Head of caudate nucleus (tissue), 42 donors: ENCODE measurements at places on chromosomes 5 and 9.
A peak's percentile ranks its signal among the peaks of the same experiment; 100 is the strongest.

GRCh38 chr9:126531035-126531571, 82.6 kb upstream of the LMX1B start:
- no peak for DNase-seq

- DNase-seq = no peak
Measured at GRCh38 chr5:65364907-65365306, 116.8 kb downstream of the ADAMTS6 start.

DNA sequence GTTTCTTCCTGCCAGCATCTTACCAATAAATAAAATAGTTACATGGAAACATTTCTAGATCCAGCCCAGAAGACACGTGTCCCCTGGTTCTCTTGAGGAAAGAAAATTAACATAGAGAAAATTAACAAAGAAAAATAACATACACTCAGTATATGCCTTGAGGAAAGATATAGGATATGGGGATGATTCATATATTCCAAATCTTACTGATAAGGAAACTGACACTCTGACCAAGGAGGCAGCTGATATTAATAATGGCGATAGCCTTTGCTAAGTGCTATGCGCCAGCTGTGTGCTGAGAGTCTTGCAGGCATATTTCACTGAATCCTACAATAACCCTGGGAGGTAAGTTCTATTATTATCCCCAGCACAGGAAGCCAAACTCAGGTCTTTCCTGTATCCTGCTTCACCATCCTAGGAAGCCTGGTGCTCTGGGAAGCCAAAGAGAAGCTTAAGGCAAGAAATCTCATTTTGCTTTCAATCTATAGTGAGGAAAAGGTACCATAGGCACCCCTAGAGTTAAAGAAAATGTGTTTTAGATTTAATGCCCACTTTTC, 302.7 kb upstream of the NREP start:
- no peak for DNase-seq

- peak; percentile 34 for DNase-seq
Measured at GRCh38 chr9:137672907-137673791, 54.3 kb downstream of the EHMT1 start.

GRCh38 chr9:28714188-28714587, 1140.9 kb upstream of the C9orf72 start:
- DNase-seq = no peak

- no peak for DNase-seq
Measured at GRCh38 chr9:120413121-120414048, 166.6 kb downstream of the CDK5RAP2 start.

GRCh38 chr5:111830333-111830732, 73.3 kb upstream of the NREP start:
- DNase-seq = no peak

DNA sequence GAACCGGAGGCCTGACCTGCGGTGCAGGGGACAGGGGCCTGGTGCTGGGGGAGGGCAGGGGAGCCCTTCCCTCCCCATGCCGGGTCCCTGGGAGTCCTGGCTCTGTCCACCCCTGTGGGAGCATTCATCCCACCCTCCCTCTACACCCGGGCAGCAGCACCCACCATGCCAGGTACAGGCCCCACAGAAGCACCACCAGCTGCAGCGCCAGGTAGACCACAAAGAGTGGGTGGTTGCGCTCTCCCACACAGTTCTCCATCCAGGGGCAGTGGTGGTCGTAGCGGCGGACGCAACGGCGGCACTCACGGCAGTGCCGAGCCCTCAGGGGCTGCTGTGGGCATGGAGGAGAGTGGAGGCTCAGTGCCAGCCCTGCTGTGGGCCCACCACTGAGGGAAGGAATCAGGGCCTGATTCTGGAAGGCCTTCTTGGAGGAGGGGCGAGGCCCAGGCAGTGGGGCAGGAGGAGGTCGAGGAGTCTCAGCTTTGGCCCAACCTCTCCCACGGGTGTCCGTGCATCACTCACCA, 2.4 kb downstream of the ZDHHC12 start:
- DNase-seq = no peak

DNA sequence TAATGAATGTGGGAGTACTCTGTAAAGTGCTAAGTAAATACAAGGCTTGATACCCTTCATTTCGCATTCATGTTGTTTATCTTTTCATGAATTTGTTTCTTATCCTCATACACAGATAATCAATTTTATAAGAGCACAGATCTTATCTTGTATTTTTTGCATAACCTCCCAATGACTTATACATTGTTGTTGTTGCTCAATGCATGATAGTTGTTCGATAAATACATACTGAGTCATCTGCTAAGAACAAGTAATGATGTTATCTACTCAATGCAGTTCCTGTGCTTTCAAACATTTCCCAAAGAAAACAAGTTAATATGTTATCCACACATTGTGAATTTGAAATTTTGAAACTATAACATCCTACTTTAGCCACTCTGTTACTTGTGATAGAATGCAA, 60.7 kb downstream of the TAF11L14 start:
- no peak for DNase-seq

DNA sequence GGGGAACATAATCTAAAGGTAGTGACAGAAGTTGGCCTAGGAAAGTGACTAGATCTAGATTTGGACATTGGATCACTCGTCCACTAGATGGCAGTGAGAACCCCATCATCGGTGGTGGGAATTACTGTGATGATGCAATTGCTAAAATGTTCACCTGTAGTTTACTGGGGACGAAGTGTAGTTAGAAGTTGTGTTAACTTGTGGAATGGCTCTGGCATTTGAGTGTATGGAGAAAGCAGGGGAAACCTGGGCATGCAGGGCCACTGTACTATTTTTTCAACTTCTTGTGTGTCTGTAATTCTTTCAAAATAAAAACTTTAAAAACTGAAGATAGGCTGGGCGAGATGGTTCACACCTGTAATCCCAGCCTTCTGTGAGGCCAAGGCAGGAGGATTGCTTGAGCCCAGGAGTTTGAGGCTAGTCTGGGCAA, 75.5 kb downstream of the PHAX start:
- DNase-seq = peak; percentile 68

GRCh38 chr5:171657473-171657872, 128.1 kb upstream of the SMIM23 start:
- DNase-seq = no peak

DNA sequence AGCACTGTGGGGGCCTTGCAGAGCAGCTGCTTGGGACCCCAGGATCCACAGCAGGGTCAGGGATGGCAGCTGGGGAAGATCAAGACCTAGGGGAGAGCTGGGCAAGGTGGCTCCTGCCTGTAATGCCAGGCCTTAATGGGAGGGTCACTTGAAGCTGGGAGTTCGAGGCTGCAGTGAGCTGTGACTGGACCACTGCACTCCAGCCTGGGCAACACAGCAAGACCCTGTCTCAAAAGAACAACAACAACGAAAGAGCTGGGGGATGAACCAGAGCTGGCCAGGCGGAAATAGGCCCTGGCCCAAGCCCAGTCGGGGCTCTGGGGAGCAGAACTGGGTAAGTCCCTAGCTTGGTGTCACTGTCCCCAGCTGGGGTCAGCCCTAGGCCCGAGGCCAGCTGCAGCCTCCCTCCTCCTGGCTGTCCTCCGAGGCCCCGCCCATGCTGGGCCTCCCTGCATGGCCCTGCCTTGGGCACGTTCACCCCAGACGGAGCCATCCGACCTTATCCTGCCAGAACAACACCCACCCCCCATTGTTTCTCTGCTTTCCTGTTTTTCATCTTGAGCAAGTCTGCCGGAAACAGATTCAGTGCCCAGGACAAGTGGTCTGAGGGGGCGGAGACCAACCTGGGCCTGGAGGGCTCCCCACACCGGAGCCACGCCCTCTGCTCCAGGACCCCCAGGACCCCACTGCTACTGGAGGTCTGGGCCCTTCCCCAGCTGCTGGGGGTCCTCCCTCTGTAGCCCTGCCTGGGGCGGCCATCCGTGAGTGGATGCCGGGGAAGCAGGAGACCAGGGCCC, 1.9 kb downstream of the DIPK1B start:
- DNase-seq = no peak

DNA sequence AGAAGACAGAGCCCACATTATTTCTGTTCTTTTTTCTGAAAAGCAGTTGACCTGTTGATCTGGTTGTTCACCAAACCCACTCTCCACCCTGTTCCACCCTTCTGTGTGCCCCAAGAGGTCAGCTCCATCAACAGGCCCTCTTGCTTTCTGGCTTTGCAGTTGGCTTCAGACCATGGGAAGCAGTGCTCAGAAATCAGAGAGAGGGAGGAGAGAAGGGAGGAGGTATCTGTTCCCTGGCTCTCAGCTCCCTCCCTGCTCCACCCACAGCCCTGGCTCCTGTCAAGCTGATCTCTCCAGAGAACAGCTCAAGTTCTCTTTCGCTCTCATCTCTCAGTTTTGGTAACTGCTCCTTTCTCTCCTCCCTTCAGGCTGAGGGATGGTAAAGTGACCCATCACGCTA, 144.2 kb upstream of the RAI14 start:
- DNase-seq = peak; percentile 46

DNA sequence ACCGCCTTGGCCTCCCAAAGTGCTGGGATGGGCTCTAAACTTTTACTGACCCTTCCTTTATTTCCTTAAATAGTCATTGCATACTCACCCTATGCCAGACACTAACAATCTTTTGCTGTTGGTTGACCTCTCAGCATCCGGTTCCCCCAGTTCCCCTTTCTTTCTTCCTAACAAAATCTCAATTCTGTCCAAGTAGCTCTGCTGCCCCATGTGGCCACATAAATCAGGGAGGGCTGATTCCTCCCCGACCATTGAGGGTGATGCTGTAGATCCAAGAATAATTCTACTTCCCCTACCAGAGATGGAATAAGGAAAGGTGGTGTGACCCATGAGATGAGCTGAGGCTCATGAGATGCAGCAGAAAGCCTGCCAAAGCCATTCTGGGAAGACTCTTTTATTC, 315.3 kb upstream of the MSX2 start:
- DNase-seq = no peak

- DNase-seq = no peak
Measured at GRCh38 chr5:163758283-163758711, 252.9 kb downstream of the MAT2B start.

DNA sequence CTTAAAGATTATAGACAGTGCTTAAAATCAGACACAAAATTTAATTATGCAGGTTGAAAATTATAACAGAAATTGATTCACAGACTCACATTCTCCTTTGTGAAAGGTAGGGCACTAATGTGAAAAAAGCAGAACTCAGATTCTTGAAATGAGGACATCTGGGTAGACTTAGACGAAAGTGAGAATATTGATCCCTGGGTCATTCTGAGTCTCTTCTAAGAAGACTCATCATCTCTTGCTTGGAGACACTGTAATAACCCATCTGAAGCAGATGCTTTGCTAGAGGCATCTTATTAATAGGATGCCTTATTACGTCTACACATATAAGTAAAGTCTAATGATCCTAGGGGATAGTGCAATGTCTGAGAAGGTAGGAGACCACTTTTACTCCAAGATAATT, 274.4 kb downstream of the HINT1 start:
- no peak for DNase-seq

- no peak for DNase-seq
Measured at GRCh38 chr5:15366676-15367391, 133.1 kb upstream of the FBXL7 start.

DNA sequence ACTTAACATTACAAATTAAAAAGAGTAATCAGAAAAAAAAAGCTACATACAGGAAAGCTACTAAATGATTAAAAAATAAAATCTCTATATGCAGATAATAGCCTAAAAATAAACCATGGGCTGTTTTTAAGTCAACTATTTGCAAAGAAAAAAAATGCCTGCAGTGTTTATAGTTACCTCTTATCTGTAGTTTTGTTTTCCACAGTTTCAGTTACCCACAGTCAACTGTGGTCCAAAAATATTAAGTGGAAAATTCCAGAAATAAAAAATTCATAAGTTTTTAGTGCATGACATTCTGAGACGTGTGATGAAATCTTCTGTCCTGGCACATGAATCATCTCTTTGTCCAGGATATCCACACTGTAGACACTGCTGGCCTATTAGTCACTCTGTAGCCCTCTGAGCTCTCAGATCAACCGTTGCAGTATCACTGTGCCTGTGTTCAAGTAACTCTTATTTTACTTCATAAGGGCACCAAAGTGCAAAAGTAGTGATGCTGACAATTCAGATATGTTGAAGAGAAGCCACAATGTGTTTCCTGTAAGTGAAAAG, 59.2 kb downstream of the PRELID2 start:
- no peak for DNase-seq

DNA sequence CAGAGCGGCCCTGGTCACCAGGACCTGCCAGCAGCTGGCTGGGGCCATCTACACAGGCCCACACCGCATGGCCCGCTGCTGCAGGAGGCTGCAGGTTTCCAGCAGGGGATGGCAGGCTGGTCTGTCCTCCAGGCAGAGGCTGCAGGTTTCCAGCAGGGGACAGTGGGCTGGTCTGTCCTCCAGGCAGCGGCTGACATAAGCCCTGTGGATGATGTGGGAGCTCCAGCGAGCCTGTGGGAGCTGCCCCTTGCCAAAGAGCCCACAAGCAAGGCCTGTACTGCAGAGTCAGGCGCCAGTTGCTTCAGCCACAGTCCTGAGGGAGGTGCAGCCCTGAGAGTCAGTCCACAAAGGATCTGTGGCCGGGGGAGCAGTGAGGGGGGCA, 18.5 kb downstream of the TPPP start:
- DNase-seq = peak; percentile 70

- DNase-seq = no peak
Measured at GRCh38 chr5:14489643-14490042, 91.9 kb upstream of the OTULINL start.

DNA sequence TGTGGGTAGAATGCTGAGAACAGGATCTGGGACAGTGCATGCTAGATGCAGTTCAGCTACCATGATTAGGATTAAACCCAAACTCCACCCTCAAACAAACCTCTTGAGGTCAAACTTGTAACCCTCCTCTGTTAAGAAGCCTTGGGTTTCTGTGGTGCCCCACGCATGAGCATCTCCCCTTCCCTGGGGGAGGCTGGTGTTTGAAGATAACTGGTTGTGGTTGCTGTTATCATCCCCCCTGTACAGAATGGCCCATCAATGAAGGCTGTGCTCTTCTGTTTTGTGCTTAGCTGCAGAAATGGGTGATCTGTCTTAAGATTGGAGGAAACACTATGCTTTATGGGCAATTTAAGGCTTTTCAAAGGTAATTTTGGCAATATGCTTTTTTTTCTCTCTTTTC, 4.4 kb upstream of the DAB2IP start:
- no peak for DNase-seq

DNA sequence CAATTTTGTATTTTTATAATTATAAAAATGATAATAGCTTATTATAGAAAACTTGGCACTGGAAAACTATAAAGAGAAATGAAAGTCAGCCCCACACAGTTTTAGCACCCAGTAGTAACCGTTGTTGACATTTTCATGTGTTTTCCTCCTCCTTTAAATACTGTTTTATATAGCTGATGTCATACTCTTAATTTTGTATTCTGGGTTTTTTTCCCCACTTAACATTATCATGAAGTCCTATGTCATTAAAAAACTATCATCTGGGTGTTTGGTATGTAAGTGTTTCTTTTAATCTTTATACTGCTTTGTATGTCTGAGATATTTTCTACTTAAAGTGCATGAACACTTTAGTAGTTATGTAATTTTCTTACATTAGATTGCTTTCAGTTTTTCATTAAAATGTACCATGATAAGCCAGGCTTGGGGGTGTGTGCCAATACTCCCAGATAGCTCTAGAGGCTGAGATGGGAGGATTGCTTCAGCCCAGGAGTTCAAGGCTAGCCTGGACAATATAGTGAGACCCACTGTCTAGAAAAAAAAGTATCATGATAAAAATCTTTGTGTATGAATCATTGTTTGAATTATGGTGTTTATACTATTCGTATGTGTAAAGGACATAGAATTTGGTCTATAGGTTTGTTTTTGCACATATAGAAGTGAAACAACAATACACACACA, 2.7 kb downstream of the RAD50 start:
- DNase-seq = no peak

- no peak for DNase-seq
Measured at GRCh38 chr5:53041071-53041692, 52.0 kb downstream of the ITGA2 start.

GRCh38 chr5:74040811-74041491, 415.0 kb downstream of the ARHGEF28 start:
- DNase-seq = no peak

- DNase-seq = no peak
Measured at GRCh38 chr9:114280636-114281472, 42.0 kb upstream of the ORM1 start.
